Activated CD4-positive, alpha-beta T cell treated with anti-CD3 and anti-CD28 coated beads for 48 hours (primary cell): ENCODE measurements at places on chromosomes 6 and 20.

GRCh38 chr6:11538052-11538818 is 686 bp downstream of the TMEM170B start:
- DNase-seq: peak; percentile 26

- DNase-seq: no peak
Observed at GRCh38 chr6:51644426-51644825, 443.0 kb downstream of the PKHD1 start.

DNA sequence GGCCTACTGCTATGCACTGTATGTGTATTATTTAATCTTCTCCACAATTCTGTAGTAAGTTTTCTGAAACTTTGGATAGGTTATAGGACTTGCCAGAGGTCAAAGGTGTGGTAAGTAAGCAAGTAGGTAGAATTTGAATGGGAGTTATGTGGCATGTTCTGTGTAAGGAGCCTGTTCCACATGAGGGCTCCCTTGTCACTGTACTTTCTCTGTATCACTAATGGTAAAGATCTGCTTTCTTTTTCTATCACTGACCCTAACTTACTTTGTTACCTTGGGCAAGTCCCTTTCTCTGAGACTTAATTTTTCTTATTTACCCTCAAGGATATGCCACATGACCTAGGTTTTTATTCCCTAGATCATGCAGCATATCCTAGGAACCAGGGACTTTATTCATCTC is 50.3 kb downstream of the EIF2S2 start:
- DNase-seq: no peak

DNA sequence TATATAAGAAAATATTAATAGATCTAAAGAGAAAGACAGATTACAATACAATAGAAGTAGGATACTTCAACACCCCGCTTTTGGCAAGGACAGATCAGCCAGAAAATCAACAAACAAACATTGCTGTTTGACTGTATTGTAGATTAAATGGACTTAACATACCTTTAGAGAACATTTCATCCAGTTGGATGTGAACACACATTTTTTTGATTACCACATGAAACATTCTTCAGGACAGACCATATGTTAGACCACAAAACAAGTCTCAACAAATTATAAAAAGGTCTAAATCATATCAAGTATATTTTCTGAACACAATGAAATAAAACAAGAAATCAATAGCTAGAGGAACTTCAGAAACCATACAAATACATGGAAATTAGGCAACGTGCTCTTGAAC is 148.2 kb downstream of the TRMT11 start:
- no peak for DNase-seq

GRCh38 chr6:128759447-128759846 is 123.5 kb upstream of the LAMA2 start:
- no peak for DNase-seq

DNA sequence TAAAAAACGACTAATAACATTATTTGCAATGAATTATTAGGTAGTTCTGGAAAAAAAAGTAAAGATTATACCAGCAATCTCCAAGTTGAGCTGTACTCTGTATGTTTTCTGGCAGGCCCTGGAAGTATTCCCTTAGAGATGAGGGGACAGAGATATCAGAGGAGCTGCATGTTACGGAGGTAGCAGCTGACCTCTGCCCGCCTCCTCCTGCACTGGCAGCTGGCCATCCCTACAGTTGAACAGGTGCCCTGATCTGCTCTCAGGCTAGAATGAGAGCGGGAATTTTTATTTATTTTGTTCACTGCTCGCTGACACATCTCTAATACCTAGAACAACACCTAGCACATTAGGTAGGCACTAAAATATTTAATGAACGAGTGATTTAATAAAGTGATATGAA is 23.1 kb downstream of the FBXL4 start:
- DNase-seq: no peak

DNA sequence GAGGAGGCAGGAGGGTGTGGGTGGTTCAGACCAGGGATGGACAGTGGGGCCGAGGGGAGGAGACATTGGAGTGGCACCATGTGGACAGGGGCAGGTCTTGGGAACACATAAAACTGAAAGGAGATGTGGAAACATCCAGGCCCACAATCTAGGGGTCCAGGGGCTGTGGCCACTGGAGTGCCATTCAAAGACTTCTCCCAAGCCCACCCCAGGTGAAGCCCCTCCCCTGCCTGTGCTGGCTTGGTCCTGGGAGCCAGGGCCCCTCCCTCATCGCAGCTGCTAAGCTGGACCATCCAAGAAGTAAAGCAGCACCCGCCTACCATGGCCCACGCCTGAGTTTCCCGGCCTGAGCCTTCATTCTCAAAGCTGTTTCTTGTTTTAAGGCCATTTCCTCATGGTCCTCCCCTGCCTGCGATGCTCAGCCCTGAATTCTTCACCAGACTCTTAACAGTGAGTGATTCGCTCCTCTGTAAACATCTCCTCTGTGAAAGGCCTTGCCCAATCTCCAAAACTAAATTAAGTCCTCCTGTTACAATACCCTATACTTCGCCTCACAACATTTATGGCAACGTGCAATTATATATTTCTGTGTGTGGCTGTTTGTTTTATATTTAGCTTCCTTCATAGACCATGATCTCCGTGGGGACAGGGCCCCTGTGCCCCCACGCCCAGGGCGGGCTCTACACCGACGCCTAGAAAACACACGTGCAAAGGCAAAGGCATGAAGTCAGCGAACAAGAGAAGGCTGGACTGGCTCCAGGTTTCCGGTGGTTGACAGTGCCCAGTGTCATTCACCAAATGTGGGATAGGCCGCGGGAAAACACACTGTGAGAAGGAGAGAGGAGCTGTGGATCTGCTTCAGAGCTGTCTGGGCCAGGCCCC is 267.8 kb downstream of the ERMARD start:
- no peak for DNase-seq

- no peak for DNase-seq
Observed at GRCh38 chr20:61422636-61423425, 170.8 kb downstream of the CDH4 start.

DNA sequence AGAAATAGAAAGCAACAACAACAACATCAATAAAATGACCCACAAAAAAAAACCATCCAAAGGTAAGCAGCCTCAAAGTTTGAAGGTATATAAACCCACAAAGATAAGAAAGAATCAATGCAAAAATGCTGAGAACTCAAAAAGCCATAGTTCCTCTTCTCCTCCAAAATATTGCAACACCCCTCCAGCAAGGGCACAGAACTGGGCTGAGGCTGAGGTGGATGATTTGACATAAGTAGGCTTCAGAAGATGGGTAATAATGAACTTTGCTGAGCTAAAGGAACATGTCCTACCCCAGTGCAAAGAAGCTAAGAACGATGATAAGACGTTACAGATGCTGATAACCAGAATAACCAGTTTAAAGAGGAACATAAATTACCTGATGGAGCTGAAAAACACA is 188.8 kb upstream of the BTBD3 start:
- no peak for DNase-seq

DNA sequence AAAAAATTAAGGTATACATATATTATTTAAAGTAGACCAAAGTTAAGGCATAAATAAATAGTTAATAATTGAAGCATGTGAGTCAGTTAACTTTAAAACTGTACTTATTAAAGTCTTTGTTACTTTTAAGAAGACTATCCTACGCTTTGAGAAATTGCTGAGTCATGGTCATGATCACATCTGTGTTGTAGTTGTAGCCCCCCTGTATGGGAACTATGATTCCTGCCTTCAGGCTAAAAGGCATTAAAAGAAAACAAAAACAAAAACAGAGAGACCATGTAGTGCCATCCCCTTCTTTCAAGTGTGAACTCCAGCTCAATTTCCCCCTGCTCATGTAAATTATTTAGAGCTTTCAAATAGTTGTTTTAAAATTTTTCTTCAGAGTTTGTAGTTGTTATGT is 123.4 kb downstream of the FLRT3 start:
- no peak for DNase-seq

- no peak for DNase-seq
Observed at GRCh38 chr6:35777356-35778102, 1.1 kb downstream of the CLPSL2 start.

GRCh38 chr6:11772109-11772825 is 6.3 kb downstream of the ADTRP start:
- peak; percentile 47 for DNase-seq

DNA sequence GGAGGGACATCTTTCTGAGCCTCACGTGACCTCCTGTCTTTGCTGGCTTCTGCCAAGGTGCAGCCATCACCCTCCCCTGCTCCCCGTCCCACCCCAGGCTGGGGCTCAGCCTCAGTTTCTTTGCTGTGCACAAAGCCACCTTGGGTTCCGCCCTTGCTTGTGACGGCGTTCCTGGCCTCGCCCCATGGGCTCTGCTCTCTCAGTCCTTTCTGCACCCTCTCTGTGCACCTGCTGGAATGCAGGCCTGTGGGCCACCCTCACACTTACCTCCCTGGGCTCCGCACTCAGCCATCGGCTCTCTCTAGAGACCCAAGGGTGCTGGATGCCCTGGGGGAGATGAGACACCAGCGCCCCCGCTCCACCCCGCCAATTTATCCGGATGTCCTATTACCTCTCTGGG is 28.3 kb downstream of the BANF2 start:
- DNase-seq: no peak

DNA sequence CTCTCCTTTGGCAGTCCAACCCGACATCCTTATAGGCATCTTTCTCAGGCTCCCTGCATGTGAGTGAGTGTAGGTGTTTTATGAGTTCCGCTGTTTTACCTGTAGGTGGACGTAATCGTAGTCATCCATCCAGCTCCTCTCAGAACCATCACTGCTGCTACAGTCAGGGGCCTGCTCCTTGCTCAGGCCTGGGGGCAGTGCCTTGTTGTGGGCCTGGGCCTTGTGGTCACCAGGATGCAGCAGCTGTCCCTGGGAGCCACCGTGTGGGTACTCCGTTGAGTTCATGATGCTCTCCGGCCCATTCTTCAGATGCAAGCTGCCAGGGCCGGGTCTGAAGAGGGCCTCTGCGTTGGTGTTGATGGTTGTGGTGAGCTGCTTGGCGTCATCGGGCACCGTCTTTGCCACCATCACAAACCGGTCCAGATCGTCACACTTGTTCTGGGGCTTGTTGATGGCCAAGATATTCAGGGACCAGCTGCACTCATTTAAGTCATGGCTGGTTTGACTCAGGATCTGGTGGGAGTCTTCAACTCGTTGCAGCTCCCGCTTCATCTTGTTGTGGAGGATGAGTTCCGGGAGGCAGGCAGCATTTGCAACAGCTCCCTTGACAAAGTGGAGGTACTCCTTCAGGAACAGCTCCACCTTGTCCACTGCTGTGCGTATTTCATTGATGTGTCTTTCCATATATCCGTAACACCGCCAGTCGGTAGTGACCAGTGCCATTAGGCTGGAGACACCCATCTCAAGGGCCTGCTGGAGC is 42.4 kb downstream of the NEDD9 start:
- no peak for DNase-seq

DNA sequence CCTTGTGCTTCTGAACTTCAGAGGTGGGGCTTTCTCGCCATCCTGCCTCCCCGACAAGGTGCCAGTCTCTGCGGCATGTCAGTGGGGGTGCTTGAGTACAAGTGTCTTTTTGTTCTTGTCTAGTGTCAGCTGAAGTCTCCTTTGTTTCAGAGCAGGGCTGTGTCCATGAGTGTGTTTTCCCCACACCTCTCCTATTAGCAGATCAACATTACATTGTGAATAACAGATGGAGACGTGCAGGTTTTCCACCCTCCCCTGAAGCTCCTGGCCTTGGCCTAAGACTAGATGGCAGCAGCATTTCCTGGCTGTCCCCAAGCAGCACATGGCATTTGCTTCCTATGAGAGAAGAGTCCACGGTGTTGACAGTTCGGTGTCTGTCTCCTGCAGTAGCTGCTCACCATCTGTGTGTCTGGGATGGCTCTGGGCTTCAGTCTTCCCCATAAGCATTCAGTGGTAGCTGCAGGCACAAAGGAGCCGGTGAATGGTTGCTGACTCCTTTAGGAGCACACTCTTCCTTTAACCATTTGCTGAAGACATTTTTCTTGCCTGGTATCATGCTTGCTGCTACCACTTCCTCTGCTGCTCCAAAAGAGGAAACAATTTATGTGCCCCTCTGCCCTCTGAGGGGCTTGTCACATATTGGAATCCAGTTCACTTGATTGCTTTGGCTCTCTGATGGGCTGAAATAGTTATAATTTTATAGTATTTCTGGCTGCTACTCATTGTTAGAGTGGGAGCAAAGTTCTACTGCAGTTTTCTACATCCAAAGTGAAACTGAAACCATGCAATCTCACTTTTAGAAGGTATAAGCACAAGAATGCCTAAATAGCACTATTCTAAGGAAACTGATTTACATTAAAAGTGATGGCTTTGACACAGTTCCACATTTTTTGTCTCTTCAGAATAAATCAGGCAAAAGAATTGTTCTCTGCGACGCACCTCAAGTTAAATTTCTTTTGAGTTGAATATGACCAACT is 913.0 kb downstream of the C6orf118 start:
- no peak for DNase-seq

- DNase-seq: no peak
Observed at GRCh38 chr20:47020231-47020630, 125.6 kb downstream of the EYA2 start.

DNA sequence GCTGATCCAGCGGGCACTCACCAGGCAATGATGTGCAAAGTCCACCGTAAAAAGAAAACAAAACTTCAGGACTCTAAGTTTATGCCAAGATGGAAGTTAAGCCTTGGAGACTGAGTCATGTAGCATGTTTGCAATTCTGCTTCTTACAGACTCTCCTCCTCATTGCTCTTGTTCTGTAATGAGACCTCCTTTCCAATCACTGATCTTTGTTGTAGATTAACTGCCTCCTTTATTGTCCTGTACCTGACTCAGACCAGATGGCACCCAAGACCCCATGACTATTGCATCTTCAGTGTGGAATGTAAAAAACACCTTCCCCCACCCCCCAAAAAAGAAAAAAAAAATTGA is 11.2 kb downstream of the NEU1 start:
- no peak for DNase-seq

- peak; percentile 66 for DNase-seq
Observed at GRCh38 chr6:156174031-156174890, 602.9 kb upstream of the ARID1B start.

- DNase-seq: no peak
Observed at GRCh38 chr20:4880051-4880450, 121.3 kb downstream of the SLC23A2 start.

DNA sequence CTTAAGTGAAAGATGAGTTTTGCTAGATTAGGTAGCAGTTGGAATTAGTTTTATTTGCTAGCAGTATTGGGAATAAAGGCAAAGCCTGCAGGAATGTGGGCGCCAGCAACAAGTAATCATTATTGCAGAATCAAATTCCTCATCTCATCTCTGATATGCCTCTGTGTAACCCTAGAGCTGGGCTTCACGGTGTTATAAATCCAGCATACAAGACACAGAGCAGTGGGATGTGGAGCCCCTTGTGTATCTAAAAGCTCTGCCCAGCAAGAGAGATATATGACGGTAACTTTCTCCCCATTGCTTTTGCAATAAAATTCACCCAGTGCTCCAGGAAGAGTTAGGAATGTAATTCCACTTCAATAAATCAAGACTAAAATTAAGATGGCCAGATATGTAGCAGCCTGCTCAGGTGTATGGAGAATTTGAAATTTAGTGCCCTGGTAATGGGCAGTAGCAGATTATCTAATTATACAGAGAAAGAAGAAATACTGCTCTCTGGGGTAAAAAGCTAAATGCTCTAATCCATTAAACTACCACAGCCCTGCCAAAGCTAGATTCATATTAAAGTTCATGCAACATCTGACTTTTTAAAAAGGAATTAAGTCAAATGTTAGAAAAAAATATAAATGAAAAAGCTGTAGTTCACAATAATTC is 5.6 kb upstream of the BLOC1S5 start:
- DNase-seq: no peak
